ENCODE measurements at places on chromosomes 7 and 10. TPM values are rescaled to one million over a fixed set of nuclear protein-coding genes. Genes with fewer than 3 reads are reported as not detected.
A peak's percentile ranks its signal among the peaks of the same experiment; 100 is the strongest.

Gene DHTKD1
- 19.9 TPM for total RNA-seq

Gene PODXL
- 0.75 TPM for total RNA-seq

DNA sequence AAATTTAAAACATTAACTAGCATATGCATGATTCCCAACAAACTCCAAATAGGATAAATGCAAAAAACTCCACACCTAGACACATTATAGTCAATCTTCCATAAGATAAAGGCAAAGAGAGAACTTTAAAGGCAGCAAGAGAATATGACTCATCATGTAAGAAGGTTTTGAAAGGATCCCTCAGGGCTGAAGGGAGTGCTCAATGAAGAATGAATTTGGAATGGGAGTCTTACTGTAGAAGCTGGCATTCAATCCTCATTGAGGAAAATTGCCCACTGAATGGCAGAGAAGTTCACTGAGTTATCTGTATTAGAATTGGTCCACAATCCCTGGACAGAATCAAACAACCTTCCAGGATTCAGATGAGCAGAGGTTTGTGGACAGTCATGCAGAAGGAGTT is 26.1 kb upstream of the ZNF365 start:
- DNase-seq: no peak

DNA sequence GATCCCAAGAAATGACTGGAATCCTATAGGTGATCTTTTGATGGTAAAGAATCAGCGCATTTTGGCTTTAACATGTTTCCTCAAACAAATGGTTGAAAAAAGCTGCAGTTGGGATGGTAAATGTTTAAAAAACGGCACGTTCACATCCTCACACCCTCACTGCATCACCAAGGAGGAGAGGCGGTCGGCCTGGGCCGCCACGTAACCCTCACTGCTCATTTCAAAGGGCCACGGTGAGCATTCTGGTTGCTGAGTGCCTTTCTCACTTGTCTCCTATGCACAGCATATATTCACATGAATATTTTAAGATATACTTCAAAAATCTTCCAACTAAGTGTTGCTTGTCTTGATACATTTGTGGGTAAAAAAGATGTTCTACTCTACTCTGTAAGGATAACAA is 233.2 kb downstream of the DNAJB6 start:
- no peak for DNase-seq

- no peak for DNase-seq
Observed at GRCh38 chr7:20777377-20778062, 9.2 kb downstream of the SP8 start.

GRCh38 chr7:66727058-66727457 is 13.5 kb upstream of the RABGEF1 start:
- no peak for DNase-seq

DNA sequence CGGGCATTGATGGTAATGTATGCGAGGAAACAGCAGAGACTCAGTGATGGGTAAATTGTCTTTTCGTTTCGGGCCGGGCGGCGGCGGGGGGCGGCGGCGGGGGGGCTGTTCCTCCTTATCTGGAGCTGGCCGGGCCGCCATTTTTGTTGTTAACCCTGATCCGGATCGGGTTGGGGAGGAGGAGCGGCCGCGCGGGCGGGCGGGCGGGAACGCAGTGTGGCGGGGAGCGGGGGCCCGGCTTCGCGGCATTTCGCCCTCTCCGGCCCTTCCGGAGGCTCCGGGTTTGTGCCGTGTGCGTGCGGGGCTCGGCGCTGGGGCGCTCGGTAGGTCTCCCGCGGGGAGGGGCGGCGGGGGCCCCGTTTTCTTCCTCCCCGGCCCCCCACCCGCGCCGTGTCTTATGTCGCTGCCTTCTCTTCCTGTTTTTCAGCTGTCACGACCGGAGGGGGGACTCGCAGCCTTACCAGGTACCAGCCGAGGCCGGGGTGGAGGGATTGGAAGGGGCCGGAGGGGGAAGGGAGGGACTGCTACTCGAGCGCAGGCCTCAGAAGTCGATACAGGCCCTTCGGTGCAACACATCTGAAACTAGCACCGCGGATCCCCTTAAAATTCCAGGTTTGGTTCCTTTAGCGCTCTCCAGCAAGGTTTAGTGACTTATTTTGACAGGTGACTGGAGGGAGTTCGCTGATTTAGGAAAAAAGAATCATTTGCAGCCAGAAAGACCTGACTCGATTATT is 820 bp downstream of the WAC start:
- peak; percentile 40 for DNase-seq

GRCh38 chr7:158796667-158797066 is 32.6 kb downstream of the ESYT2 start:
- no peak for DNase-seq

DNA sequence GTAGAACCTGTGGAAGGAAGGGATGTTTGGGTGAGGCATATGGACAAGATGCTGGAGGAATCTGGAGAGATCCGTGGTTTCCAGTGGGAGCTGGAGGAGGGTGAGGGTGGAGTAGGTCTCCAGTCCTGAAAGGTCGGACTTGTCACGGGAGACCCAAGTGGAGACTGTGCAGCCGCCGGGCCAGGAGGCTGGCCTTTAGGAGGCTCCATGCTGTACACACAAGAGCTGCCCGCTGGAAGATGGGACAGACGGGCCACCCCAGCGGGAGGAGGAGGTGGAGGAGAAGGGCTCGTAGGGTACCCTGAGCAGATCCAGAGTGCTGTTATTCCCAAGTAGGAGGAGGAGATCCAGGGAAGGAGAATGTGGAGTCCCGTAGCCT is 106.7 kb downstream of the NKX6-2 start:
- no peak for DNase-seq

DNA sequence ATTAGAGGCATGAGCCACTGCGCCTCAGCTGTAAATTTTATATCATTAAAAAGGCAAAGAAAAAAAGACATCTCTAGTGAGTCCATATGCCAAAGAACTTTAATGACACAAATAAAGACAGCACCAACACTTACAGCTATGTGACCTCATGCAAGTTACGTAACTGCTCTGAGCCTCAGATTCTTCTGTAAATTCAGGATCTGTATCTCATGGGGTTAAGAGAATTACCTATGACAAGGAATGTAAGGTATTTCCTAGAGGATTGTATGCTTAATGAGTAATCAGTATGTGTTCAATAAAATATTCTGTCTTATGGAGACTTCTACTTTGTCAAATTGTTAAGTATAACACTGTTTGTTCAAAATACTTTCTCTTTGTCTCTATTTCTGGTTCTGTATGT is 274.0 kb upstream of the GLI3 start:
- DNase-seq: no peak

GRCh38 chr10:126166797-126167196 is 221.5 kb downstream of the ADAM12 start:
- DNase-seq: no peak
